Activated CD4-positive, alpha-beta T cell treated with anti-CD3 and anti-CD28 coated beads, Interleukin-2, amount 10 ng/mL, durations not matched to agents 7 days and 5 days (primary cell): ENCODE measurements at places on chromosomes 4 and X. TPM values are rescaled to one million over a fixed set of nuclear protein-coding genes. Genes with fewer than 3 reads are reported as not detected.

- peaks cover 4% of the 10 kb centered on the region for H3K27me3 ChIP-seq
- H3K36me3 ChIP-seq: no peaks in the 10 kb centered on the region
- H3K4me3 ChIP-seq: peak overlapping the region; percentile 90
- DNase-seq: peak; percentile 20
- peaks cover 28% of the 10 kb centered on the region for H3K4me1 ChIP-seq
- H3K27ac ChIP-seq: peak overlapping the region; percentile 94
These were observed 559 bp downstream of the SLC9A7 start for GRCh38 chrX:46758163-46758955.

DNA sequence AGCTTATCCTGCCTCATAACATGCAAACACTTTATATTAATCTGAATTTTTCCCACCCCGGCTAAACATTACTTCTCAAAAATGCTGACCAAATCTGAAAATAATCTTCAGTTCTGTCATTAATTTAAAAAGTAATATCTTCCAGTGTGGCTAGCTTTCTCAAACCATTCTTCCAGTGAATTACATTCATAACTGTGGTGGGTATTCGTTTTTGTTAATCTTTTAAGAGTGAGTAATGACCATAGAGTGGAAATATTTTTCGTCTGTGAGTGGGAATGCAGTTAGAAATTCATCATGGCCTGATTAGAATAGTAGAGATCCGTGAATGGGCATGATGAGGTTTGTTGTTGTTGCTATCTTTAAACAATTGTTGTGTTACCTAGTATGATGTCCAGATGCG, 138.6 kb upstream of the SFRP2 start:
- DNase-seq: no peak
- H3K27me3 ChIP-seq: peaks cover 4% of the 10 kb centered on the region
- H3K27ac ChIP-seq: no peak overlapping the region
- no peaks in the 10 kb centered on the region for H3K36me3 ChIP-seq

DNA sequence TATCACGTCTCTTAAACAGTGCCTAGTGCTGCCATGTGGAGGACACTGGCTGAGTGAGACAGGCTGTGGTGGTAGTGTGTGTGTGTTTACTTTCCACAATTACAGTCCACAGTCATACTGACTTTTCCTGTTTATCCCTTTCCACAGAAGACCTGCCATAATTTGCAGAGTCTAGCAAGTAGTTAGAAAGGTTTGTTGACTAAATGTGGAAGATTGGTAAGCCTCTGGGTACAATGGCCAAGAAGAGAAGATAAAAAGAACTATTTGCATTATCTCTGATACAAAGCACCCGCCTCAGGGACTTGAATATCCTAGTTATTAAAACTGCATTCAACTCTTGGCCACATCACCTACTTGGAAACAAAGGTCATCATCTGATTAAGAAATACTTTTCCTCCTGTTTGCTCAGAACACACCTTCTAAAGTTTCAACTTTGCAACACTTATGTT, 89.1 kb downstream of the FAM13A start:
- H3K4me3 ChIP-seq: no peak overlapping the region
- DNase-seq: no peak
- H3K27ac ChIP-seq: no peak overlapping the region
- no peaks in the 10 kb centered on the region for H3K27me3 ChIP-seq

GRCh38 chr4:155908187-155909139, 5.0 kb downstream of the TDO2 start:
- DNase-seq: no peak
- peaks cover 5% of the 10 kb centered on the region for H3K27me3 ChIP-seq
- no peak overlapping the region for H3K4me3 ChIP-seq
- H3K4me1 ChIP-seq: peaks cover 11% of the 10 kb centered on the region

DNA sequence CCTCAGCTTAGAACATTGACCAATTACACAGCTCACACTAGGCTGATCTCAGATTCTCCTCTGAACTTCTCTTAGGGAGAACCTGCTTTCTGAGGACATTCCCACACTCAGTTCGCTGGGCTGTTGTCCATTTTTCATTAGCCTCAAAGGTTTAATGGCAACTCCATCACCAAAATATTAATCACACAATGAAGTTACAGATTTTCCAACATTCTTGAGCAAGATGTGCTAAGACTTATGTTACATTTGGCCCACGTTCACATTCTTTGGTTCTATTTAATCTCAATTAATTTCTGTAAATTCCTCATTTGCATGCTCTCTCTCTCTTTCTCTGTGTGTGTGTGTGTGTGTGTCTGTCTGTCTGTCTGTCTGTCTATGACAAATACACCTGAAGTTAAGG, 82.3 kb upstream of the EDNRA start:
- no peaks in the 10 kb centered on the region for H3K27me3 ChIP-seq
- H3K4me1 ChIP-seq: no peaks in the 10 kb centered on the region
- no peaks in the 10 kb centered on the region for H3K36me3 ChIP-seq
- H3K4me3 ChIP-seq: no peak overlapping the region
- no peak overlapping the region for H3K27ac ChIP-seq

GRCh38 chr4:108003982-108004515, 14.4 kb downstream of the HADH start:
- peaks cover 49% of the 10 kb centered on the region for H3K36me3 ChIP-seq
- H3K27ac ChIP-seq: peak overlapping the region; percentile 43
- H3K27me3 ChIP-seq: no peaks in the 10 kb centered on the region
- peaks cover 36% of the 10 kb centered on the region for H3K4me1 ChIP-seq

- peaks cover 9% of the 10 kb centered on the region for H3K4me1 ChIP-seq
- peaks cover 14% of the 10 kb centered on the region for H3K27me3 ChIP-seq
- H3K4me3 ChIP-seq: no peak overlapping the region
- DNase-seq: no peak
These were observed 15.2 kb upstream of the CLOCK start for GRCh38 chr4:55561889-55562288.

GRCh38 chrX:131955099-131955777, 67.9 kb upstream of the STK26 start:
- no peaks in the 10 kb centered on the region for H3K27me3 ChIP-seq
- H3K4me3 ChIP-seq: no peak overlapping the region
- DNase-seq: no peak

DNA sequence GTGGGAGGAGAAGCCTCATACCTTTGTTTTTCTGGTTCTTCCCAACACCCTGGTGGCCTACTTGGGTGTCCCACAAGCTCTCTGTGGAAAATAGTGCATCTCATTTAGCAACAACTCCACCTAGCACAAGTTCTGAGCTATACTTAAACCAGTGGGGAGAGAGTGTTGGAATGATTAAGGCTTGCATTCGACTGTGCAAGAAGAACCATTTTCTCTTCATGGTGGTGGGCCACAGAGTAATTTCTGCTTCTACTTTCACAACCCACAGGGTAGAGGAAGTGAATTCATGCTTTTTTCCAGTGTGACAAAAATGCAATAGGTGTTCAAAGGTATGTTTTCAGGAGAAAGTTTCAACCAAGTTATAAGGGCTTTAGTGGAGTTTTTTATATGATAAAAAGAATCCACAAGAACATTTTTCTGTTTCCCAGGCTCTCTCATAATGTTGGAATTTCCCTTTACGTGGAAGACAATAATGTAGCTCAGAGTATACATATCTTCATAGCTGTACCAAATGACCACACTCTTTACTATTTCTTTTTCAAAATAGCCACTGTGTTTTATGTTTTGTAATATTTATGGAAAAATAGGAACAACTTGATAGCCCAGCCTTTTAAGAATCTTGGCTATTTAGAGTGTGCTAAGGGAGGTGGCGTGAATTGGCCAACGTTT, 80.3 kb upstream of the HHIP start:
- DNase-seq: no peak
- H3K27me3 ChIP-seq: peaks cover 6% of the 10 kb centered on the region
- no peaks in the 10 kb centered on the region for H3K4me1 ChIP-seq
- no peak overlapping the region for H3K4me3 ChIP-seq

The ALB gene
- total RNA-seq: not detected

The TCEAL5 gene
- total RNA-seq: not detected
